ENCODE measurements at places on chromosomes 4 and X. TPM values are rescaled to one million over a fixed set of nuclear protein-coding genes. Genes with fewer than 3 reads are reported as not detected.

UGT2B17 gene
- not detected for polyA plus RNA-seq

DNA sequence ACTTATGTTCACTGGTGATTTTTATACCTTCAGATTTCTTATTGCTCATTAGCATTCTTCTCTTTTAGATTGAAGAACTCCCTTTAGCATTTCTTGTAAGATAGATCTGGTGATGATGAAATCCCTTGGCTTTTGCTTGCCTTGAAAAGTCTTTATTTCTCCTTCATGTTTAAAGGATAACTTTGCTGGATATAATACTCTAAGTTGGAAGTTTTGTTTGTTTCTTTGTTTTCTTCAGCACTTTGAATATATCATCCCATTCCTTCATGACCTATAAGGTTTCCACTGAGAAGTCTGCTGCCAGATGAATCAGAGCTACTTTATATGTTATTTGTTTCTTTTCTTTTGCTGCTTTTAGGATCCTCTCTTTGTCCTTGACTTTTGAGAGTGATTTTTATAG lies 18.5 kb downstream of the CC2D2A start:
- H3K4me3 ChIP-seq, result no peak overlapping the region
- no peak for DNase-seq
- no peaks in the 10 kb centered on the region for H3K27me3 ChIP-seq
- no peaks in the 10 kb centered on the region for H3K36me3 ChIP-seq
- no peaks in the 10 kb centered on the region for H3K4me1 ChIP-seq

EXOC1L gene
- not detected for polyA plus RNA-seq

DNA sequence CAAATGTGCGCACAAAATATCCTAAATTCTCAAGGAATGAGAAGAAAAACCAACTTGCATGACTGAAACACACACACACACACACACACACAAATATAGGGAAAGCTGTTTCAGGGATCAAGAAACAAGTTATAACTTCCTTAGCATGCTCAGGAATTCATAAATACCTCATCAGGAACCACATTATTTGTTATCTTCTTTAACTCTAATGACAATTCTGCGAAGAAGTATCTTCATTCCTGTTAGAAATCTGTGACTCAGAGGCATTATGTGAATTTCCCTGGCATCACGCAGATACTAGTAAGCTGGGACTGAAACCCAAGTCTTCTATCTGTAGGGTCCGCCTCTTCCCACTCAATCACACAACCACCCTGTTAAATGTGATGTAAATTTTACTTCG lies 30.3 kb downstream of the TMPRSS11A start:
- H3K27me3 ChIP-seq, result no peaks in the 10 kb centered on the region
- H3K36me3 ChIP-seq, result no peaks in the 10 kb centered on the region
- no peak for DNase-seq
- H3K4me1 ChIP-seq, result no peaks in the 10 kb centered on the region
- no peak overlapping the region for H3K27ac ChIP-seq
- H3K4me3 ChIP-seq, result no peak overlapping the region

- H3K4me3 ChIP-seq, result peak overlapping the region; percentile 61
- no peaks in the 10 kb centered on the region for H3K27me3 ChIP-seq
- no peaks in the 10 kb centered on the region for H3K36me3 ChIP-seq
- peak; percentile 40 for DNase-seq
- peak overlapping the region; percentile 85 for H3K27ac ChIP-seq
Observed at GRCh38 chr4:88283661-88284438, 511 bp downstream of the PPM1K start.

GRCh38 chrX:12042615-12043014 lies 95.7 kb upstream of the FRMPD4 start:
- no peak overlapping the region for H3K27ac ChIP-seq
- no peaks in the 10 kb centered on the region for H3K27me3 ChIP-seq
- no peaks in the 10 kb centered on the region for H3K36me3 ChIP-seq
- H3K4me1 ChIP-seq, result no peaks in the 10 kb centered on the region
- no peak overlapping the region for H3K4me3 ChIP-seq
- DNase-seq, result no peak

- no peak overlapping the region for H3K4me3 ChIP-seq
- no peaks in the 10 kb centered on the region for H3K27me3 ChIP-seq
- DNase-seq, result no peak
- H3K4me1 ChIP-seq, result no peaks in the 10 kb centered on the region
- H3K27ac ChIP-seq, result no peak overlapping the region
Observed at GRCh38 chr4:99763635-99764101, 53.0 kb upstream of the DAPP1 start.

VEGFC gene
- not detected for polyA plus RNA-seq

ASB12 gene
- not detected for polyA plus RNA-seq

DNA sequence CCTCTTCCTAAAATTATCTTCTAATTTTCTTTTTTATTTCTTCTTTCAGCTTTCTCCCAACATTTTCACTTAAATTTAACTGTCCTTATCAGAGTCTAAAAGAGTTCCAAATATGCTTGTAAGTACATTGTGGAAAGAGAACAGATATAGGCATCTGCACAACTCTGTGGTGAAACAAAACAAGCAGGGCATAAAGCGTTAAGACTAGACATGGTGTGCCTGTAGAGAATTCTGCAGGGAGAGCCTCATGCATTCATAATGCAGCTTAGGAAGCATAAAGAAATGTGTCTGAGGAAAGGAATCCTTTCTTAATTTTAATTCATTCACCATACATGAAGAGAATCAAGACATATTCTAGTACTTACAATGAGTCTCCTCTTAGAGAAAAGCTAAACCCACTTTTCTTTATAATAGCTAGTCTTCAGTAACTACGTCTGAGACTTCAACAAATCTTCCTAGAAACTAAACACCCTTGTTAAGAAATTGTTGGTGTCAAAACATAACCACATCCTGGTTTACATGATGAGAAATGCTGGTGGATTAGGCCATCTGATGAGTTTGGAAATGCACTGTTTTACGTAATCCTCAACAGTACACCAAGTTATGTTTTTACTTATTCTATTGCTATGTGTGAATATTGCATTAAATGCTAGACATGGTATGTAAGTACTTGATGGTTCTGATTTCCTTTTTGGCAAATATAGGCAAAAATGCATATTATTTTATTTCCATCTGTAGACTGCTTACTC lies 307.8 kb upstream of the GIMD1 start:
- DNase-seq, result peak; percentile 95
- peak overlapping the region; percentile 36 for H3K4me3 ChIP-seq
- H3K27ac ChIP-seq, result no peak overlapping the region
- H3K27me3 ChIP-seq, result no peaks in the 10 kb centered on the region
- peaks cover 34% of the 10 kb centered on the region for H3K4me1 ChIP-seq

DNA sequence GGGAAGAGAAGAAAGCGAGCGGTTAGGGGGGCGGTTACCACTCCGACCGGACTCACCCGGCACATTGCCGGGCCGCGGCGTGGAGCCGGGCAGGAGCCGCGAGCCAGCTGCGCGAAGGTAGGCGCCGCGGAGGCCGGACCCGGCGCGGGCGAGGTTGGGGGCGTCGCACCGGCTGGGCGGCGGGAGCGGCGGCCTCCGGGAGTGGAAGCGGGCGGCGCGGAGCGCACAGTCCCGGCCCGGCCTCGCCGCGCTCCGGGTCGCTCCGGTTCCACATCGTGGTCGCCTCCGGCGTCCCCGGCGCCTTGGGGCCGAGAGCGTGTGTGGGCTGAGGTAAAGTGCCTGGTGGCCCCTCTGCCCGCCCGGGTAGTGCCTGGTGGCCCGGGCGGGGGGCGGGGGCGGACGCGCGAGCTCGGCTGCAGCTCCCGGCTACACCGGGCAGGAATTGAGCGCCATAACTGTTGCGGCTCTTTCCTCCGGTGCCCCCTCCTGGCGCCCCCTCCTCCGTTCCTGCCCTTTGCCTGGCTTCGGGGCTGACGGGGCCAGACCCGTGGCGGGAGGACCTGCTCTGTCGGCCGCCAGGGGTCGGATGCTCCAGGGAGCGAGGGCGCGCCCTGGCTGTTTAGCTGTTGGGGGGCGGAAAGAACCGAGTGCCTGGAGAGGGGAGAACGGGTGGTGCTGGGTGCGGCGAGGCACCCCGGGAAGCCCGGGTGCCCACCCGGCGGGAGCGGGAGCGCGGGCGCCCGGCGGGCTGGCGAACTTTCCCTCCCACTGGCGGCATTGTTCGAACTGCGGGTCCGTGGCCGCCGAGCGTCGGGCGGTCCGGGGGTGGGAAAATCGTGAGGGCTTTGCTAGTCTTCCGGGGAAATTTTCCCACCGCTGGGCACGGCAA lies 626 bp downstream of the JADE3 start:
- peak; percentile 10 for DNase-seq
- H3K36me3 ChIP-seq, result no peaks in the 10 kb centered on the region
- peaks cover 11% of the 10 kb centered on the region for H3K27me3 ChIP-seq
- H3K27ac ChIP-seq, result no peak overlapping the region
- H3K4me1 ChIP-seq, result peaks cover 8% of the 10 kb centered on the region
- H3K4me3 ChIP-seq, result peak overlapping the region; percentile 74

- H3K27ac ChIP-seq, result no peak overlapping the region
- H3K27me3 ChIP-seq, result no peaks in the 10 kb centered on the region
- H3K4me3 ChIP-seq, result no peak overlapping the region
- no peaks in the 10 kb centered on the region for H3K36me3 ChIP-seq
- no peak for DNase-seq
Observed at GRCh38 chrX:57104406-57104805, 16.9 kb downstream of the SPIN2B start.

SMIM10 gene
- polyA plus RNA-seq, result 0.14 TPM

DNA sequence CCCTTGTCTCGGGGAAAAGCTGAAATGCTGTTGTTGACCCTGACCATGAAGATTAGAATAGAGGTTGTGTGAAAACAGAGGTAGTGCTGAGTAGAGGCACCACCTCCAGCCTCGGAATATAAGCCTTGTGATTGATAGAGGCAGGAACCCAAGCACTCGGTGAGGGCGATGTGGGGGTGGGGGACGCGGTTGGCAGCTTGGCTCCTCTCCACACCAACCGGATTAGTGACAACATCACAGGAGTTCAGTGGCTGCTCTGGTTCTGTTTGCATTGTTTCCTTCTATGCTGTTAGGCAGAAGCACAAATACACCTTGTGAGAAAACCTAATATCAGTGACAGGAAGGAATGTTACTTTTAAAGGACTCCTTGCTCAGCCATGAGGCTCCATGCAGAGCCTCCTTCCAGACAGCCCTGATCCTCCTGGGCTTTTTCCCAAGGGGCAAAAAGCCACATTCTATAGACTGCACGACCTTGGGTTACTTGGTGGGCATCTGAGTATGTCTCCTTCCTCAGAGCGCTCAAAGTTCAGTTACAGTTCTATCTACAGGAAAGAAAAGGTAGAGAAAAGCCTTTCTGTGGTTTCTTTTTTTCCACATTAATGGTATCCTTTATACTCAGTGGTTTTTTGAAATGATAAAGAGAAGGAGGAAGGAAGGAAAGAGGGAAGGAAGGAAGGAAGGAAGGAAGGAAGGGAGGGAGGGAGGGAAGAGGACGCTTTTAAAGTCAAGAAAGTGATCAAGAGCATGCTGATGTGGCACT lies 150.4 kb upstream of the NOCT start:
- no peak overlapping the region for H3K4me3 ChIP-seq
- no peak for DNase-seq
- no peak overlapping the region for H3K27ac ChIP-seq
- H3K36me3 ChIP-seq, result no peaks in the 10 kb centered on the region
- H3K4me1 ChIP-seq, result no peaks in the 10 kb centered on the region

DNA sequence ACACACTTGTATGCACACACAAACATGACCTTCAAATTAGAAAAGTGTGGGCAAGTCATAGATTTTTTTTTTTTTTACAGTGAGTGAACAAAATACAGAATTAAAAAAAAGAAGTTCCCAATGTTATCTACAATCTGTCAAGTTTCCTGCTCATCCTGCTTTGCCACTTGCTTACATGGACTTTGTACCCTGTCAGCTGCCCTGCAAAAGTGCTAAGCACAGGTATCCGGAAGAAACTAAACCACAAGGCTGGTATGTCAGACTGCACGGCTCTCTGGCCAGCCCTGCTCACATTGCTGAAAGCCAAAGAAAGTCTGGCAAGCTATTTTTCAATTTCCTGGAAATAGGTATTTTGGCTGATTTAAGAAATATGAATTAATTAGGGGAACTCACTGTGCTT lies 38.9 kb upstream of the BCLAF3 start:
- H3K27me3 ChIP-seq, result no peaks in the 10 kb centered on the region
- no peak for DNase-seq
- H3K36me3 ChIP-seq, result no peaks in the 10 kb centered on the region
- H3K4me1 ChIP-seq, result no peaks in the 10 kb centered on the region
- H3K4me3 ChIP-seq, result no peak overlapping the region
- H3K27ac ChIP-seq, result no peak overlapping the region

- no peak for DNase-seq
- no peaks in the 10 kb centered on the region for H3K27me3 ChIP-seq
- H3K36me3 ChIP-seq, result no peaks in the 10 kb centered on the region
- H3K4me3 ChIP-seq, result no peak overlapping the region
Observed at GRCh38 chr4:7973545-7973981, 33.9 kb upstream of the AFAP1 start.

AMTN gene
- not detected for polyA plus RNA-seq

- H3K4me1 ChIP-seq, result peaks cover 14% of the 10 kb centered on the region
- H3K27me3 ChIP-seq, result no peaks in the 10 kb centered on the region
- H3K27ac ChIP-seq, result peak overlapping the region; percentile 55
- H3K36me3 ChIP-seq, result peaks cover 49% of the 10 kb centered on the region
Observed at GRCh38 chr4:24570574-24571236, 13.6 kb downstream of the DHX15 start.

G3BP2 gene
- polyA plus RNA-seq, result 92.3 TPM

HELT gene
- polyA plus RNA-seq, result not detected

CT47B1 gene
- not detected for polyA plus RNA-seq

DNA sequence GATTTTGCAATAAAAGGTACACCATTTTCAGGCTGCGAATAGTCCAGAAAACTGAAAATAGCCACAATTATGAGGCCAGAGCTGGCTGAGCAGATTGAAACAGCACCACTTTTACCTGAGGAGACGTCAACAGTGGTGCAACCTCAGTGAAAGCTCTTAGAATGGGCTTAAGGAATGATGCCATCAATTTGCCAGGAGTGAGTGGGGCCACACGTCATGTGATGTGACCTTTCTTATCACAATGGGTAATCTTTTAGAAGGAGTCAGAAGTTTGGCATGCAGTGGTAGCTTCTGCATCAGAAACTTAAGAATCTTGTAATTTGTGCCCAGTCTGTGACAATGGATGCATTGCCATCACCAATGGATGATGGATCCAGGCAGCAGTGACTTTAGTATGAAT lies 27.6 kb downstream of the ZNF81 start:
- no peak overlapping the region for H3K27ac ChIP-seq
- DNase-seq, result no peak
- H3K36me3 ChIP-seq, result peaks cover 40% of the 10 kb centered on the region
- H3K27me3 ChIP-seq, result no peaks in the 10 kb centered on the region
- no peak overlapping the region for H3K4me3 ChIP-seq

GPR50 gene
- polyA plus RNA-seq, result not detected

- no peaks in the 10 kb centered on the region for H3K27me3 ChIP-seq
- H3K4me1 ChIP-seq, result peaks cover 3% of the 10 kb centered on the region
- no peak overlapping the region for H3K27ac ChIP-seq
- no peak for DNase-seq
- no peak overlapping the region for H3K4me3 ChIP-seq
Observed at GRCh38 chr4:159395693-159396092, 292.8 kb downstream of the RAPGEF2 start.

ADGRG2 gene
- not detected for polyA plus RNA-seq
